ENCODE measurements at places on chromosomes 1 and 21. TPM values are rescaled to one million over a fixed set of nuclear protein-coding genes. Genes with fewer than 3 reads are reported as not detected.

The COL11A1 gene
- 0.42 TPM for total RNA-seq

The SPRR3 gene
- not detected for total RNA-seq

The USP33 gene
- 29.0 TPM for total RNA-seq

The PPFIA4 gene
- total RNA-seq = 21.3 TPM

The PYHIN1 gene
- total RNA-seq = not detected

The CASZ1 gene
- total RNA-seq = 57.8 TPM

The C8B gene
- total RNA-seq = not detected

The OR10J1 gene
- total RNA-seq = not detected

The DTL gene
- total RNA-seq = 0.79 TPM

The PDXK gene
- 117 TPM for total RNA-seq

The WLS gene
- total RNA-seq = 75.0 TPM

The FAM131C gene
- total RNA-seq = 3.7 TPM

The REG4 gene
- not detected for total RNA-seq

The ZBTB8B gene
- not detected for total RNA-seq

The SLFNL1 gene
- 0.37 TPM for total RNA-seq

The MIXL1 gene
- total RNA-seq = not detected

The LDLRAD1 gene
- not detected for total RNA-seq

The ZMYND12 gene
- 0.84 TPM for total RNA-seq

The CR2 gene
- not detected for total RNA-seq

The RUNX1 gene
- 2.2 TPM for total RNA-seq

The FAM151A gene
- 1.2 TPM for total RNA-seq

The FABP3 gene
- 4,698 TPM for total RNA-seq

The DEPDC1 gene
- total RNA-seq = 0.45 TPM

The TRIM63 gene
- 207 TPM for total RNA-seq

The AMY2B gene
- total RNA-seq = 21.0 TPM

The HCN3 gene
- total RNA-seq = 1.5 TPM

The NECTIN4 gene
- total RNA-seq = not detected

The PTCH2 gene
- 0.40 TPM for total RNA-seq

The RIPK4 gene
- 0.17 TPM for total RNA-seq

The SPRR2E gene
- not detected for total RNA-seq

The VHLL gene
- total RNA-seq = not detected

The EFHD2 gene
- 12.6 TPM for total RNA-seq

The KRTAP21-2 gene
- total RNA-seq = not detected

The TSACC gene
- total RNA-seq = not detected

The PADI2 gene
- 1.1 TPM for total RNA-seq

The ADAMTS1 gene
- total RNA-seq = 41.8 TPM

The OLIG2 gene
- total RNA-seq = not detected

The RPTN gene
- not detected for total RNA-seq

The PIGR gene
- total RNA-seq = not detected

The RAB25 gene
- not detected for total RNA-seq

The HEYL gene
- total RNA-seq = 15.0 TPM

The ZYG11A gene
- not detected for total RNA-seq

The E2F2 gene
- total RNA-seq = 0.35 TPM

The ANKRD34A gene
- 0.52 TPM for total RNA-seq

The WASF2 gene
- 59.1 TPM for total RNA-seq

The TTC34 gene
- total RNA-seq = 0.59 TPM

The BACE2 gene
- total RNA-seq = 12.7 TPM

The ILDR2 gene
- 1.6 TPM for total RNA-seq

The LIPI gene
- total RNA-seq = not detected

The EIF2D gene
- total RNA-seq = 26.4 TPM

The CAMK1G gene
- total RNA-seq = not detected

Data from left ventricle myocardium superior (tissue), 1 donor.